CD4-positive, alpha-beta T cell treated with Interleukin-15 for 1 hour (primary cell): ENCODE measurements at places on chromosomes 3 and 15.

DNA sequence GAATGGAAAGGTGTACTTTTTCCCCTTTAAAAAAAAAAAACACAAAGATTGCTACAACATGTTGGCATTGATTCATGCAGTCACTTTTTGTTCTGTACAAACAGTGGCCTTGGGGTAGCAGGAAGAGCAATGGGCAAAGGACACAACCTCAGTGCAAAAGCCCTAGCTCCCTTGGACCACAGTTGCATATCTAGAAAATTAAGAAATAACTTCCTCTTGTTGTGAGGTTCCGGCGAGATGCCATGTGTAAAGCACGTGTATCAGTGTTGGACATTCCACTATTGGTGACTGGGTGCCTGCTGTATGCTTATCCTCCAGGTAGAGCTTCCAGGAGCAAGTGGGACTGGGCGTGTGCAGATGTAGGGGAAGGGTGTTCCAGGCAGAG lies 164.5 kb downstream of the THSD4 start:
- DNase-seq, result no peak

DNA sequence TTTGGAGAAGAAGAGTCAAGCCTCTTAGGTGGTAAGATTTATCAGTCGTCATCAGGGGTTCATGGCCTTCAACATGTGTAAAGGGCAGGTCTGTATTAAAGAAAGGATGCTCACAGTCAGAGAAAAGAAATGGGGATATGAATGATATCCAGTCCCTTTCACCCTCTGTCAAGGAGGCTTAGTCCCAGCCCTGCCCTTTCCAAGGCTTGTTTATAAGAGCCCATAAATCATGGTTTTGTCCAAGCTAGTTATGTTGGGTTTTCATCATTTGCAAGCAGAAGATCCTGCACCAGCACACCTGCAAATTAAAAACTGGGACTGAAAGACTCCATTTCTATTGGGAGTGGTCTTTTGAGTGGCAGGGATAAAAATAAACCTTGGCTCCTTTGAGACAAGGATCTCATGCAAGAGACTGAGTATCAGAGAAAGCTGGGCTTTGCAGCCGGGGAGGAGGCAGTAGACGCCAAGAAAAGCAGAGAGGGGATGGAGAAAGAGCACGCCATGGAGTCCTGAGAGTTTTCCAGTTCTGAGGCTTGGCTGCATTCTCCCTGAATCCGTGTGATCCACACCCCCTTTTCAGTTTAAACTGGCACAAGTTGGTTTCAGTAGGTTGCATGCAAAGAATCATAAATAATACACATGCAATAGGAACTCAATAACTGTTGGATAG lies 12.6 kb upstream of the PDIA5 start:
- no peak for DNase-seq

DNA sequence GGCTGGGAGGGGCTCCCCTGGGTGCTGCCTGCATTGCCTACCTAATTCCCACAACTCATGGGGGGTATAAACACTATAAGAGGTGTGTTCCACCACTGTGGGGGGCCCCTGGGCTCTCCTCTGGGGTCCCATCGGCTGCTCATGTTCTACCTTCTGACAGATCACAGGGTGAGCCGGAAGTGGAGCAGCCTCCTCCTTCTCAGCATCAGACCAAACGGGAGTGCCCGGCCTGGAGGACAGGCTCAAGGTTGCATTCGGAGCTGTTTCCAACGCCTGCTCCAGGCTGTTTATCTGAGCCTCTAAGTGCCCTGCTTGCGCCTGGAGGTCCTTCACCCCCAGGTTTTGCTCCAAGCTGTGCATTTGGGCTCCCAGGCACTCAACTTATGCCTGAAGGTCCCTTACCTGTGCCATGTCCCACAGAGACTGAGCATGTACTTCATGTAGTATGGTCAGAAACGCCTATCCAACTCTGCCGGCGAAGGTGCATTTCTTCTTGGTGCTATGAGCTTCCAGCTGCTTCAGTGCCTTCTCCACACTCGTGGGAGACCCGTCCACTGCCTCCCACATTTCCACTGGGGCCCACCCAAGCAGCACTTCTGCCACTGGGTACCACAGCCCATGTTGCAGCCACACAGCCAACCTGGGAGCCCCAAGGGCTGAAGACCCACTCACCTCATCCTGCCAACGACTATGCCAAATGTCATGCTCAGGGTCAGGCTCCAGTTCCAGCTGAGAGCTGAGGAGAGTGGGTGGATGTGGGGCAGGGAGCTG lies 232.1 kb downstream of the IGSF11 start:
- DNase-seq, result no peak

GRCh38 chr3:31357451-31357850 lies 175.3 kb upstream of the STT3B start:
- no peak for DNase-seq

- no peak for DNase-seq
Observed at GRCh38 chr15:67980773-67981685, 73.1 kb upstream of the PIAS1 start.

DNA sequence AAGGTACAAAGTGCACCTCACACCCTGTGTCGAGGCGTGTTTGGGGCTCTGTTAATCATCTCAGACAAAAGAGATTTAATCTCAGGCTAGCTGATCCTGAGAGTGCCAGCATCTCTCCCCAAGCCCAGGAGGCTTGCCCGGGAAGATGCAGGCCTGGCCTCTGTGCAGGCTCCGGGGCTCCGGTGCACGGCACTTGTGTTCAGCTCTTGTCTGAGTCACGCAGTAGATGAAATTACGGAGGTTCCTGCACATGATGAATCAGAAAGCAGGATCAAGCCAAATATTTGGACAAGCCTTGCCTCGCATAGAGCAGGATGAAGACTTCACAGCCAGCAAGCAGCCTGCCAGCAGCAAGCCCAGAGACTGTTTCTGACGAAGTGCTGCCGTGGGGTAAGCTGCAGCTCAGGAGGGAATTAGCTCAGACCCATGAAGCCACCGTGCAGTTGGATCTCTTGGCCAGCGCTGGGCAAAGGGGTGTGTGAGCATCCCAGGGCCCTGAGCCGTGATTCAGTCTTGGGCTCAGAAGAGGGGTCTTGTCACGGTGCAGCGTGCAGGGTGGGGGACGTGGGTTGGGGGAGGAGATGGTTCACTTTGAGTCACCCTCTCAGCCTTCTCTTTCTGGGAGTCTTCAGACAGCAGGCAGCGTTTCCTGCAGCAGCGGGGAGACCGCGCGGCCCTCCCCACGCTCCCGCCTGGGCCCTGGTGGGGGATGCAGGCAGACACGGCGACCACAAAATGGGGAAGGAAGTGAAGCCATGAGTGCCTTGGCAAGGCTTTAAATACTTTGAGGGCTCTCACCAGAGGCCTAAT lies 89.2 kb upstream of the MEF2A start:
- peak; percentile 64 for DNase-seq

GRCh38 chr3:53150247-53151085 lies 10.5 kb upstream of the PRKCD start:
- no peak for DNase-seq

DNA sequence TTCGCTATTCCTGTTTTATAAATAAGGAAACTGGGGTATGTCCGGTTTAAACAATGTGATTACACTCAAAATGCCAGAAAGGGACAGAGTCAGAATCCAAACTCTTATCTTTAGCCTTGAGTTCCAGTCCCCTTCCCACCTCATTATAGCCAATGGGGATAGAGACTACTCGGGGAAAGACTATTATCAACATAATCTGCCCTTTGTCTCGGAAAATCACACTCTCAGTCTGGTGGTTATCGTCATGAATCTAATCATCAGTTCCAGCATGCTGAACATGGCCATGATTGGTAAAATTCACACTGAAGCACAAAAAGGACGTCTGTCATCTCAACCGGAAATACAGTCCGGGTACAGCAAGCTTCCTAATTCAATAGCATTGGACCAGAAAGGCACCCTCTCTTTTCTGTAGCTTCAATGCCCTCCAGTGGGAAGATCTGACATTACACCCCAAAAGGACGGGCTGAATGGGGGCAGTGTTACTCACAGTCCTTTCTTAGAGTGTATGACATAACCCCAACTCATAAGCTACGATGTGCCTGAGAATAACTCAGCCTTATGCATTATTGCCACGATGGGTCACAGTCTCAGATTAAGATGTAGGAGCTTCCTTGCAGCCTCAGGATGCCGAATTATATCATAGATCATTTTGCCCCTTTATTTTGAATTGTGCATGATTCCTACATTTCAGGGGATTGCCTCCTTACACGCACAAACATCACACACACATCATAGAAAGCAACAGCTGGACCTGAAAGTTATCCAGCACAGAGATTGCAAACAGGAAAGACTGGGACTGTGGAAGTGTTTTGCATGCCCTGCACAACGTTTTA lies 390.4 kb upstream of the LMCD1 start:
- DNase-seq, result peak; percentile 36

DNA sequence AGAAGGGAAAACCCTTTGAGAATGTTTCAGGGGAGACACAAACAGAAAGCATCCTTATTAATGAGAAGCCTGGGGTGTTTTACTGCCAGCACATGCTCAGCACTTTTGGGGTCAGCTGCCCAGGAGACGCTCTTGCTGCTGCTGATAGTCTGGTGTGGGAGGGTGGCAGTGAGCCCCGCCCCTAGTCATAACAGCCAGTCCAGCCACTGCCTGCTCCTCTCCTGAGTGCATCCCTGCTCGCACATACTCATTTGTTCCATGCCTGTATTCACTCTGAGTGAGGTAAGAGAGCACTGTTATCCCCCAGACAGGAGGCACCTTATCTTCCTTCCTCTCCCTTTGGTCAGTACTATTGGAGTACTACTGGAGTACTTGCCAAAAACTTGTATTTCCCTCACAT lies 101.3 kb downstream of the ETFA start:
- DNase-seq, result no peak

- no peak for DNase-seq
Observed at GRCh38 chr3:100032243-100032642, 82.1 kb downstream of the FILIP1L start.

- no peak for DNase-seq
Observed at GRCh38 chr15:24682002-24682401, 6.4 kb downstream of the NPAP1 start.

DNA sequence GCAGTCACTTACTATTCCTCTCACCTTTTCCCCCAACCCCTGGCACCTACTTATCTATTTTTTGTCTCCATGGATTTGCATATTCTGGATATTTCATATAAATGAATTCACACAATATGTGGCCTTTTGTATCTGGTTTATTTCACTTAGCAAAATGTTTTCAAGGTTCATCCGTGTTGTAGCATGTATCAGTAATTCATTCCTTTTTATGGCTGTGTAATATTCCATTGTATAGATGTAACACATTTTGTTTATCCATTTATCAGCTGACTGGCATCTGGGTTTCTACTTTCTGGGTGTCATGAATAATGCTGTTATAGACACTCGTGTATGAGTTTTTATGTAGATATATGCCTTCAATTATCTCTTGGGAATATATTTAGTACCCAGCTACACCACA lies 5.8 kb downstream of the MNS1 start:
- no peak for DNase-seq

DNA sequence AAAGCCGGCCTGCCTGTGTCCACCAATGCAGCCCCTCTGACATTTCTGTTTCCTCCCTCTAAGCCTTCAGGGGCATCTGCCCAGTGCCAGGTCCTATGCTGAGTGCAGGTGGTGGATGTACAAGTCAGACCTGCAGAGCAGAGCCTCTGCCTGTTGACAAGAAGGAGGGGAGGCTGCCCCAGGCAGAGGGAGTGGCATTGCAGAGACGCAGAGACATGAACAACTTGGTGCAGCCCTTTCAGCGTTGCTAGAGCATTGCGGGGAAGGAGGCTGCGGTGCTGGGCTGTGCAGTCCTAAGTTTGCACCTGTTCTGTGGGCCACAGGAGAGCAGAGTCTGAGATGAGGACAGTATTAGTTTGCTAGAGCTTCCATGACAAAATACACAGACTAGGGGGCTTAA lies 65.2 kb downstream of the LSM3 start:
- DNase-seq, result no peak

GRCh38 chr3:100465892-100466777 lies 26.3 kb upstream of the TMEM45A start:
- DNase-seq, result no peak

GRCh38 chr15:101614001-101614585 lies 38.1 kb downstream of the TM2D3 start:
- no peak for DNase-seq

DNA sequence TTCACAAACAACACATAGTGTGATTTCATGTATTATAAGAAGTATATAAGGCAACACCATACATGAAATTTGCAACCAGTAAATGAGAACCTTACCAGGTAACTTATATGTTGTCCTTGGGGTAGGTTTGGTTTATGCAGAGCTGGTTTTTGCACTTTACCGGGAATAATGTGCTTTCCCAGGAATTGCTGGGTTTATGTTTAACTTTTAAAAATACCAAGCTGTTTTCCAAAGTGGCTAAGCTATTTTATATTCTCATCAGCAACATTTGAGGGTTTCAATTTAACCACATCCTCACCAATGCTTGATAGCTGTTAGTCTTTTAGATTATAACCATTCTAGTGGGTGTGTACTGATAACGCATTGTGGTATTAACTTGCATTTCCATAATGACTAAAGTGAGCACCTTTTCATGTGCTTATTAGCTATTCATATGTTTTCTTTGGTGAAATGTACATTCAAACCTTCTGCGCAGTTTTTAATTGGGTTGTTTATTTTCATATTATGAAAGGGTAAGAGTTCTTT lies 71.6 kb downstream of the KY start:
- DNase-seq, result no peak

DNA sequence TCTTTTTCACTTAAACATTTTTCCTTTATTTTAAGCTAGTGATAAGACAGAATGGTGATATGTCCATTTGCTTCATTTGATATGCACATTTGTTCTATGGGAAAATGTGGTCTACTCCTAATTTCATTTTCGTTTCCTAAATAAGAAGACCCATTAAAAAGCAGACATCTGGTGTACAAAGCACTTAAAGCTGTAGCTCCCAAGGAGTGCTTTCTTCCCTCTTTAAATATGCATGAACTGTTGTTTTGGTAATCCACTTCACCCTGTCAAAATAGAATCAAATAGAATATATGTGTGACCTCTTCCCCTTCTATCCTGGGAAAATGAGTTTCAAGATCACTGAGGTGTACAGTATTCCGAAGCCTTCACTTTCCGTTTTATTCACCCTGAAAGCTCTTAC lies 182.8 kb downstream of the ROBO2 start:
- no peak for DNase-seq

- no peak for DNase-seq
Observed at GRCh38 chr3:194212845-194213331, 76.9 kb downstream of the HES1 start.

DNA sequence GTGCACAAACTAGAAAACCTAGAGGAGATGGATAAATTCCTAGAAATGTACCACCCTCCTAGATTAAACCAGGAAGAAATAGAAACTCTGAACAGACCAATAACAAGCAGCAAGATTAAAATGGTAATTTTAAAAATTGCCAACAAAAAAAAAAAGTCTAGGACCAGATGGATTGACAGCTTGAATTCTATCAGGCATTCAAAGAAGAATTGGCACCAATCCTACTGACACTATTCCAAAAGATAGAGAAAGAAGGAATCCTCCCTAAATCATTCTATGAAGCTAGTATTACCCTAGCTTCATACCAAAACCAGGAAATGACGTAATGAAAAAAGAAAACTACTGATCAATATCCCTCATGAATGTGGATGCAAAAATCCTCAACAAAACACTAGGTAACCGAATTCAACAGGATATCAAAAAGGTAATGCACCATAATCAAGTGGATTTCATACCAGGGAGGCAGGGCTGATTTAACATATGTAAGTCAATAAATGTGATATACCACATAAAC lies 10.1 kb upstream of the CCR1 start:
- no peak for DNase-seq
